HCT116 (cell line): ENCODE measurements at places on chromosomes 2 and 18. TPM values are rescaled to one million over a fixed set of nuclear protein-coding genes. Genes with fewer than 3 reads are reported as not detected.

Gene WDSUB1
- total RNA-seq = 8.8 TPM

Gene CD226
- 1.2 TPM for total RNA-seq

Gene ASB18
- total RNA-seq = not detected

Gene PRR30
- total RNA-seq = not detected

Gene C2orf72
- 3.7 TPM for total RNA-seq

DNA sequence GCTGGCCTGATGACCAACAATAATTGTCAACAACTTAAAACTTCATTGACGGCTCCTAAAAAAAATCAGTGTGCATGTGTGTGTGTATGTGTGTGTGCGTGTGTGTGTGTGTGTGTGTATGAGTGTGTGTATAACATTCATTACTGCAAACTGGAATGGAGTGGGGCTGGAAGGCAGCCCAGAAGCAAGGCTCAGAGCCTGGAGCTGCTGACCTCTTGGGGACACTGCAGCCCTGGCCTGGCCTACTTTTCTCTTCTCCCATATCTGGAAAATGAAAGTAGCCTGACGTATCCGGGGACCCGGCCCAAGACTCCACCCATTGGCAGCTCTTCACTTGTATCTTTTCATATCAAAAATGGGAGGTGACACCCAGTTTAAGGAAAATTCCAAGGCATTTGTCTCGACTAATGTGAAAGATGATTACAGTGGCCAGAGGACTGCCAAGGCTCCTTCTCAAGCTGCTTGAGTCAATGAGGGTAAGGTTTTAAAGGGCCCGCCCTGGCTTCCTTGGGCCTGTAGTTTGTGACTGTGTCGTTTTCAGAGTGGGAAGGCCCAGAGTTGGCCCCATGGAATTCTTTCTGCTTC is 72.4 kb upstream of the IL1R1 start:
- DNase-seq = no peak

DNA sequence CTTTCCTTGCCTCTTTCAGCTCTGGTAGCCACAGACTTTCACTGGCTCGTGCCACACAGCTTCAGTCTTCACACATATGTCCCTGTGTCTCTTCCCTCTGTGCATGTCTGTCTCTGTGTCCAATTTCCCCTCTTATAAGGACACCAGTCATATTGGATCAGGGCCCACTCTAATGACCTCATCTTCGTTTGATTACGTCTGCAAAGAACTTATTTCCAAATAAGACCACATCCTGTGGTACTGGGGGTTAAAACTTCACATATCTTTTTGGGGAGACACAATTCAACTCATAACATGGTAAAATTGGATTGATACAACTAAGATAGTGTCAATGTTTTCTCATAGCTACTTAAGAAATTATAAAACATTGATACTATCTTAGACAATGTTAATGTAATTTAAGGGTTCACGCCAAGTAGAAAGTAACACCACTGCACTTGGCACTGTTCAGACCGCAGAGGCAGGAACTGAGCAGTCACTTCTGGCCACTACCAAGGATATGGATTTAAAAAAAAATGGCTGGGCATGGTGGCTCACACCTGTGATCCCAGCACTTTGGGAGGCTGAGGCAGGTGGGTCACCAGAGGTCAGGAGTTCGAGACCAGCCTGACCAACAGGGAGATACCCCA is 119.6 kb upstream of the EPAS1 start:
- no peak for DNase-seq

DNA sequence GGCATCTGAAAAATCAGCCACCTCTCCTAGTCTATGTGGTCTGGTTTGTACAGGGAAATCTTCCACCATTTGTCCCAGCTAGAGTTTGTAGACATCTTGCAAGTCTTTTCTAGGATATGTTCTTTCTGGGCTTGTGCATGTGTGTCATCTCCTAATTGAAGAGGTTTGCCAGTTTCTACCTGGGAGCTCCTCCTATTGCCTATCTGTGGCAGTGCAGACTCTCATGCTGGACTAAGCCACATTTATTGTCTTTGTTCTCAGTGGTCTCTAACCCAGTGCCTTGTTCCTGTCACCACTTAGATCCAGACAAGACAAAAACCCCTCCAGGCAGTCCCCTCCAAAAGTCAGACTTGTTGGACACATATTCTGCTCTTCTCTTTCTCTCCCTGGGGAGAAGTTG is 72.0 kb upstream of the MRPS9 start:
- no peak for DNase-seq

DNA sequence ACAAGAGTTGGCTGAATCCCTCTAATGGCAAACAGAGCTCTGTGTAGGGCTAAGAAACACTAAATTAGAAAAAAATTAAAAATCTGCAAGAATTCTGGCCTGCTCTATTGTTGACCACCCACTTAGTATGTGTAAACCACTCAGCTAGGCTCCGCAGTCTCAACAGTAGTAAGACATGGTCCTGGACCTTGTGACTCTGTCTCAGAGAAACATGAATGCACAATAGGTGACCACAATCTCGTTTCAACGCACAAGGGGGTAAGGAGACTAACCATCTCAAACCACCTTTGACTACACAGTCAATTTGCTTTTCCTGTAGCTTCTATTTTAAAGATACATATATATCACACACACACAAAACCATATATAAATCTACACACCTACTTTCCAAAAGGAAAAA is 16.5 kb downstream of the SEPTIN10 start:
- no peak for DNase-seq

- DNase-seq = no peak
These were observed 95.7 kb upstream of the DLX2 start for GRCh38 chr2:172198361-172198760.

DNA sequence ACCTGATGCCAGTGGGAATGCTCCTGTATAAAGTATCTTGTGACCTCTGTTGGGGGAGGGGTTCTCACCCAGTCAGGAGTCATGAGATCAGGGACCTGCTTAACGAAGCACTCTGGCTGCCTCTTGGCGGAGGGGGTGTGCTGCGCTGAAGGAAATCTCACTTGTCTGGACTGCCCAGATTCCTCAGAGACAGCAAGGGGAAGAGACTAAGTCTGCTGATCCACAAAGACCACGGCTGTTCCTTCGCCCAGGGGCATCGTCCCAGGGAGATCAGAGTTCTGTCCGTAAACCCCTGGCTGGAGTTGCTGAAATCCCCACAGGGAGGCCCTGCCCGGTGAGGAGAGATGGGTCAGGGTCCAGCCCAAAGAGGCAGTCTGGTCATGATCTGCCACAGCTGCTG is 168.4 kb downstream of the CCBE1 start:
- no peak for DNase-seq

DNA sequence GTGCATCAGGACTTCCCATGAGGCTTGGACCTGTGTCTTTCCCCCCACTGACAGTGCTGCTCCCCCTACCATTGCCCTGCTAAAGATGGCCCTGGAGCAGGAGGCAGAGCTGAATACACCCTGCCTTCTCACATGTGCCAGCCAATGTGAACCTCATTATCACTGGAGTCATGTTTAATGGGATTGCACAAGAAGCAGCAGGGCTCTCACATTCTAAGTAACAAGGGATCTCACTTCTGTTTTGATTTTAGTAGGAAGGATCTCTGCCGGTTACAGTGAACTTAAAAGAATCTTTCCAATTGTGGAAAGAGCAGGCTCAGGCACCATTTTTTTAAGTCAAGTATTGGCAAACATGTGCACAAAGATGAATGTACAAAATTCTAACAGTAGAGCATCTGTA is 322.1 kb upstream of the MEX3C start:
- no peak for DNase-seq

DNA sequence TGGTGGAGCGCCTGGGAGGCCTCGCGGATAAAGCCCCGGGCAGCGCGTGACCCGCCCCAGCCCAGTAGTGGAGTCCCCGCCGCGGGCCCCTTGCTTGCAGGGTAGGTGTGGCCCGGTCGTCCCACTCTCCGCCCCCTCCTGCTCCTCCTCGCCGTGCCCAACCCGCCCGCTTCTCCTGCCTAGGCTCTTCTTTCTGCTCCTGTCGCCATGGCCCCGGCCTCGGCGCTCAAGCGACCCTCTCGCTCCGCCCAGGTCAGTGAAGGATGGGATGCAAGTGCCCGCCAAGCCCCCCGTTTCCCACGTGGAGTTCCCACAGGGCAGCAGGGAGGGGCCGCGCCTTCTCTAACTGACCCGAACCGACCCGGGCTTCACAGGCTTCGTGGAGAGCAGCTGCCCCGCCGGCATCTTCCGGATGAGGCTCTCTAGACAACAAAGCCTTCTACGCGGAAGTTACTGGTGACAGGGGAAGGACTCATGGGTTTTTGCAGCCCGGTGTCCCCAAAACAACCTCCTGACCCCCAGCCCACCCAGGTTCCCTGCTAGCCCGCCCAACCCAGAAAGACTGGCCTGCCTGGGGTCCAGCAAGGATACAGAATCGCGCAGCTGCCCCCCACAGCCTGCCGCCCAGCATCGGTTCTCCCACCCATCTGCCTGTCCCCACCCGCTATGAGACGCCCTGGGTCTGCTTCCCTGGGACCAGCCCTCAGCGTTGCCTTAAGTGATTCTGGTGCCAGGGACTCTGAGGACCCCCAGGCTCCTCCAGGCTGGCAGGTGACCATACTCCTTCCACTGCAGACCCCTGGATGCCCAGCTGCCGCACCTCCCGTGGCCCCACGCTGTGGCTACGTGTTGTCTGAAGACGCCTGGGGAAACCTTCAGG is 32.8 kb downstream of the TTC32 start:
- DNase-seq = no peak

DNA sequence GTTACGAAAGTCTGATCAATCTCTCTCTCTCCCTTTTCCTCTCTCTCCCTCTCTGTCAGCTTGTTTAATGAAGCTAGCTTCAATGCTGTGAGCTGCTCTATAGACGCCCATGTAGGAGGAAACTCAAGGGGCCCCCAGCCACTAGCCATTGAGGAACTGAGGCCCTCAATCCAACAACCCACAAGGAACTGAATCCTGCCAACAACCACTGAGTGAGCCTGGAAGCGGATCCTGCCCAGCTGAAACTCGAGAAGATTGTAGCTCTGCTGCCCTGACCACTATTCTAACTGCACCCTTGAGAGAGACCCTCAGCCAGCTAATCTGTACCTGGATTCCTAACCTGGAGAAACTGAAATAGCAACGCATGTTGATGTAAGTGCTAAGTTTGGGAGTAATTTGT is 129.2 kb downstream of the BCL11A start:
- no peak for DNase-seq

DNA sequence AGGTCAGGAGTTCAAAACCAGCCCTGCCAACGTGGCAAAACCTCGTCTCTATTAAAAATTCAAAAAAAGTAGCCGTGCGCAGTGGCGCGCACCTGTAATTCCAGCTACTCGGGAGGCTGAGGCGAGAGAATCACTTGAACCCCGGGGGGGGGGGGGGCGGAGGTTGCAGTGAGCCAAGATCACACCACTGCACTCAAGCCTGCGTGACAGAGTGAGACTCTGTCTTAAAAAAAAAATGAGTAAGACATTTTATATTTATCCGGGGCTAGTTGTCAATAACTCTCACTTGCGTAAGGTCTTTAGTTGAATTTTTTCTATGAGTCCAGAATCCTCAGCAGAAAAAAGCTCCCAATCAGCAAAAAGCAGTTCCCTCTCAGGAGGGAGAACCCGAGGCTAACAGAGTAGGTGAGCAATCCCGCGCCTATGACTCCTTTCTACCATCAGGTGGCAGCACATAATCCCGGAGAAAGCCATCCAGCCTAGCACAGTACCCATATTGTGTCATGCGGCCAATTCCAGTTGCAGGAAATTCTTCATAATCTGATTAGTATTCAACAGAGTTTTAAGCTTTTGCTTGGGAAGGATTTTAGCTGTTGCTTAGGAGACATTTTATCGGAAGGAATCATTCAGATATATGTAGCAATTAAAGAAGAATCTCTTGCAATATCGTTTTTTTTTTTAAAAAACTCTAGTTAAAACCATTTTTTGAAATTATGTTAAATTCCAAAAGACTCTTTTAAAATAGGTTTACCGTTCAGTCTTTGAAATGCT is 11.9 kb upstream of the CRYGA start:
- peak; percentile 75 for DNase-seq
